ENCODE measurements at places on chromosomes 2 and 18. TPM values are rescaled to one million over a fixed set of nuclear protein-coding genes. Genes with fewer than 3 reads are reported as not detected.

GRCh38 chr2:242056785-242057184 lies 187.3 kb downstream of the RTP5 start:
- no peaks in the 10 kb centered on the region for H3K36me3 ChIP-seq
- H3K4me3 ChIP-seq: no peak overlapping the region
- H3K27ac ChIP-seq: no peak overlapping the region
- no peak for DNase-seq

DNA sequence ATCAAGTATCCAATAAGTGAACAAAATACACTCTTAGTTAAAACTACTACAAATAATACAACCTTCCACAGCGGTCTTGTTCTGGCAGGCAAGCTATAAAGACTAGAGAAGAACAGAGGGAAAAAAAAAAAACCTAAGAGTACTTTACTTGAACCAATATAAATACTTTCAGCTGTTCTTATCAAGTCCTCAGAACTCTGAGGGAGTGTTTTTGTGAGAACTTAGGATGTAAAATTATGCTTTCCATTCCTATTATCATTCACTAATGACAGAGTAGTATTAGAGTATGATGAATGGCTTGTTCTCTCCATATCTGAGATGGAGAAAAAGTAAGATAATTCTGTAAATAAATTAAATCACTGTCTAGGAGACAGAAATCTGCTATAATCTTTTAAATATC lies 68.3 kb downstream of the ATL2 start:
- H3K4me3 ChIP-seq: no peak overlapping the region
- H3K27me3 ChIP-seq: no peaks in the 10 kb centered on the region

- no peak overlapping the region for H3K4me3 ChIP-seq
- H3K27me3 ChIP-seq: no peaks in the 10 kb centered on the region
- H3K4me1 ChIP-seq: no peaks in the 10 kb centered on the region
- H3K27ac ChIP-seq: no peak overlapping the region
- no peak for DNase-seq
Observed at GRCh38 chr2:16334886-16335603, 330.6 kb downstream of the CYRIA start.

- no peak overlapping the region for H3K4me3 ChIP-seq
- no peaks in the 10 kb centered on the region for H3K36me3 ChIP-seq
- H3K27me3 ChIP-seq: peaks cover 6% of the 10 kb centered on the region
- no peaks in the 10 kb centered on the region for H3K4me1 ChIP-seq
- DNase-seq: no peak
Observed at GRCh38 chr2:36708041-36708741, 11.7 kb downstream of the VIT start.

- no peak for DNase-seq
- peaks cover 3% of the 10 kb centered on the region for H3K4me1 ChIP-seq
- H3K4me3 ChIP-seq: no peak overlapping the region
- H3K27me3 ChIP-seq: no peaks in the 10 kb centered on the region
- no peak overlapping the region for H3K27ac ChIP-seq
- peaks cover 14% of the 10 kb centered on the region for H3K36me3 ChIP-seq
Observed at GRCh38 chr2:144015036-144015435, 504.9 kb downstream of the ZEB2 start.

ASXL3 gene
- not detected for total RNA-seq

FSIP2 gene
- 0.31 TPM for total RNA-seq

SATB2 gene
- total RNA-seq: 0.06 TPM
